ENCODE measurements at places on chromosomes 5 and 9.

GRCh38 chr9:127608104-127608966, 3.7 kb upstream of the STXBP1 start:
- peak; percentile 35 for DNase-seq

DNA sequence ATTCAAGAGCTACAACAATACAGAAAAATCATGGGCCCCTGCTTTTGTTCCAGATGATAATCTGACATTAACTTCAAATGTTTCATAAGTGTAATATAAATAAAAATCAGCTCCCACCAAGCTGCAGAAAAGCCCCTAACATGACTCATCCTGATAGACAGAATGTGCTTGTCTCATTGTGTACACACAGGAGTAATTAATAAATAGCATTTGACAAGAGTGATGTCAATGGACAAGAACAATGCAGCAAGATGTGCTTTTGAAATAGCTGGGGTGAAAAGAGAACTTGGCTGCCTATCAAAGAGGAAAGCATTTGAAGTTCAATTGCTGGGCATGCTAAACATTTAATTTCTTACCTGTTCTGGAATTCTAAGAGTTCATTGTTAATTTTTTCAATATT, 79.2 kb downstream of the DNAH5 start:
- DNase-seq = no peak

GRCh38 chr5:39580702-39581453, 156.1 kb upstream of the DAB2 start:
- DNase-seq = no peak

GRCh38 chr5:144438237-144438636, 267.6 kb downstream of the KCTD16 start:
- DNase-seq = no peak

DNA sequence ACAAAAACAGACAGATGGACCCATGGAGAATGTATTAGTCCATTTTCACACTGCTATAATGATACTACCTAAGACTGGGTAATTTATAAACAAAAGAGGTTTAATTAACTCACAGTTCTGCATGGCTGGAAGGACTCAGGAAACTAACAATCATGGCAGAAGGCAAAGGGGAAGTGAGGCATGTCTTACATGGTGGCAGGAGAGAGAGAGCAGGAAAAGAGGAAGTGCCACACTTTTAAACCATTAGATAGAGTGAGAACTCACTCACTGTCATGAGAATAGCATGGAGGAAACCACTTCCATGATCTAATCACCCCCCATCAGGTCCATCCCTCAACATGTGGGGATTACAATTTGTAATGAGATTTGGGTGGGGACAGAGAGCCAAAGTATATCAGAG, 808.9 kb downstream of the CDH12 start:
- DNase-seq = no peak

GRCh38 chr9:76634356-76635054, 129.7 kb upstream of the PCA3 start:
- peak; percentile 59 for DNase-seq

DNA sequence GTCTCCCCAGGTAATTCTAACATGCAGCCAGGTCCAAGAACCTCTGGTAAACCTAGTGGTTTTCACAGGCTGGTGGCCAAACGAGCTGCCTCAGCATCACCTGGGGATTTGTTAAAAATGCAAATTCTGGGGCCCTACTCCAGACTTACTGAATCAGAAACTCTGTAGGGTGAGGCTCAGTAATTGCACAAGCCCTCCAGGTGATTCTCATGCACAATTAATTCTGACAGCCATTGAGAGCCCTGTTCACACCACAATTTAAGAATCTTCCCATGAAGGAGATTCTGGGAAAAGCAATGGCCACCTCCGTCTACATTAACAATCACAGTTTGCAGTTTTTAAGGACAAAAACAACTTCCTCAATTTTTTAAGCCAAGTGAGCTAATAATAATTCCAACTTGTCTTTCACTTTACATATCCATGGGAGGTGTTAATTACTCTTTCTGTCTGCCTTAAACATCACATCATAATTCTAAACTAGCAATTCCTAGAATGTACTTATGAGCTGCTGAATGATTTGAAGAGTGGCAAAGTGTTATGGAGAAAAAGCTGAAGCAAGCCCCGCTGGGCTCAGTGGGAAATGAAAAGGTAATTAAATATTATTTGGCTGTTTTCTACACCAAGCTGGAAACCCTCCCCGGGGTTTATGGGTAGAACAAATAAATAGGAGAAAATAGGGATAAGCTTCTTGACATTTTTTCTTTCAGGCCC, 70.0 kb downstream of the GLDC start:
- DNase-seq = no peak

- no peak for DNase-seq
Measured at GRCh38 chr9:2809692-2810419, 34.0 kb downstream of the PUM3 start.

- DNase-seq = no peak
Measured at GRCh38 chr9:132506977-132507669, 75.3 kb upstream of the BARHL1 start.

- no peak for DNase-seq
Measured at GRCh38 chr5:73826301-73827105, 200.5 kb downstream of the ARHGEF28 start.

GRCh38 chr5:112534611-112535255, 115.7 kb upstream of the EPB41L4A start:
- peak; percentile 62 for DNase-seq

GRCh38 chr5:58640011-58640410, 57.1 kb downstream of the RAB3C start:
- no peak for DNase-seq

- DNase-seq = no peak
Measured at GRCh38 chr5:36435516-36435915, 133.8 kb upstream of the RANBP3L start.

DNA sequence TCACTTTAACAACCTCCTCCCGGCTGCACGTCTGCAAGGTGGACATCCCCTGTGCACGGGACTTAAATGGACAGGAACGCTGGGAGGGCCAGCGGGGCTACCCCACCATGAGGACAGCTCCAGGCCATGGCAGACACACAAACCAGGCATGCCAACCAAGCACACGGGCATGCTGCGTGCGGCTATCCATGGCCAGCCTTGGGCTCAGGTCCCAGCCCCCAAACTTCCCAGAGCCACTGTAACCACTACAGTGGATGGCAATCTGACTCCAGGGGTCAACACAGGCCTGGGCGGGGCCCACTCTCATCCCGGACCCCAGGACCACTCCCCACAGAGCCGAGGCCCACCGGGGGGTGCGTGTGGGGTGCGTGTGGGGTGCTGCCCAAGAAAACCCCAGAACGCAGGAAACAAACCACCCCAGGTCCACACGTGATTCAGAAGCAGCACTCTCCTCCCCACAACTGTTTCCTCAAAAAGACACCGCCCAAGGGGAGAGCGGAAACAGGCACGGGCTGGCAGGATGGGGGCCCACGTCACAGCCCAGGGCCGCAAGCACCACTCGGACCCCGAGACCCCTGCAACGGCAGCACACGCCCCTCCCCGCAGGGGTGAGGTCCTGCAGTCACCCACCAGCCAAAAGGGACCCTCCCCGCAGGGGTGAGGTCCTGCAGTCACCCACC, 7.4 kb downstream of the SLC12A7 start:
- DNase-seq = peak; percentile 59

GRCh38 chr5:146034127-146034526, 71.2 kb downstream of the PLAC8L1 start:
- peak; percentile 4 for DNase-seq

DNA sequence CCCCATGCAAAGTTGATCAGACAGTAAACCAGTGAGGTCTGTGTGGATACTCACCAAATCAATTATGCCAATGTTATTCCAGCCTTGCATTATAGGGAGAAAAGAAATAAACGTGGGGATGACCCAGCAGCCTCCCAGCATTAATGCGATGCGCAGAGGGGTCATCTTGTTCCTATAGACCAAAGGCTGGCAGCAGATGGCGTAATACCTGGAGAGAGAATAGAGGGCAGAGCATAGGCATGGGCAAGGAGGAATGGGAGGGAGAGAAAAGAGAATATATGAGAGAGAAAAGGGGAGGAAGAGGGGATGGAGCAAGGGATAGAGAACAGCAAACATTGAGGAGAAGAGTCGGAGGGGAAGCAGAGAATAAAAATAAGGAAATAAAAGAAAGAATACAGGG, 131.2 kb downstream of the HTR4 start:
- DNase-seq = no peak

DNA sequence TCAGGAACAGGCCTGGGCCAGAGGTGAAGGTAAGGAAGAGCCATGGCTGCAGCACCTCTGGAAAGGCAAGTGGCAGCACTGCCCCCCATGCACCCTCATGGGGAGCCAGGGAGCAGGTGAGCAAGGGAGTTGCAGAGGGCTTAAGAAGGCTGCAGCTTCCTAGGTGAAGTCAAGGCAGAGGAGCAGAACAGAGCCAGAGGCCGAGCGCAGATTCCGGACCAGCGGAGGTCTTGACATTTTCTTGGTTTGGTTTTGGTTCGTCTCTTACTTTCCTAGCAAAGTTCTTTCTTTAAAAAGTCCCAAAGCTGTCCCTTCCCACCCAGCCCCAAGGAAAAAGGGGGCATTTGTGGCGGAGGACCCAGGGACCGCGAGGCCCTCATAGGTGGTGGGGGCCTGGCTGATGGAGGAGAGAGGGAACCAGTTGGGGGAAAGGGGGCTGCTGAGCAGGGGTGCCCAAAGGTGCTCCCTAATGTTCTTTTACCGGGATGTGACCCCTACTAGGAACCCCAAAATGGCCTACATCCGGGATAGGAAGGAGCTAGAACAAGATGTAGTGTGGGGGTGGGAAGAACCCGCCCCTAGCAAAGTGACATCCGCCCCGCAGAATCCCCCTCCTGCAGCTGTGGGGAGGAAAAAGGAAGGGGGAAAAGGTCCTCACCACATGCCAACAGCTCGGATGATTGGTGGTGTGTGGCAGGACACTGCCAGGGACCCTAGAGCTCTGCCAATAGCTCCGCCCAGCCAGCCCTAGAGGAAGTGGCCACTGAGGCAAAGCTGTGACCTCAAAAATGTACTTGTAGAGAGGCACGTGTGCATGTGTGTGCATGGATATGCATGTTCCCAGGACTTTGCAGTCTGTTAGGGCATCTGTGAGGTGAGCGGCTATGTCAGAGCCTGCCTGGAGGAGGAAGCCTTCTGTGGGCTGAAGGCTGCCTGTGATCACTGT, 914 bp upstream of the CD72 start:
- no peak for DNase-seq

- DNase-seq = no peak
Measured at GRCh38 chr5:150044712-150045111, 41.6 kb downstream of the CSF1R start.

DNA sequence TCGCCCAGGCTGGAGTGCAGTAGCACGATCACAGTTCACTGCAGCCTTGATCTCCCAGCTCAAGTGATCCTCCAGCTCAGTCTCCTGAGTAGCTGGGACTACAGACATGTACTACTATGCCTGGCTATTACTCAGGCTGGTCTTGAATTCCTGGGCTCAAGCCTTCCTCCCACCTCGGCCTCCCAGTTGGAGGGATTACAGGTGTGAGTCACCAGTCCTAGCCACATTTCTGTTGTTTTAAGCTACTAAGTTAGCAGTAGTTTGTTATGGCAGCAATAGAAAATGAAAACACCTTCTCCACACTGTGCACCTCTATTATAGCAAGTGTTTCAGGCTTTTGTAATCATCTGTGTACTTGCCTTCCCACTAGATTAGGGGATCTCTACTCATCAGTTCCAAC, 588.9 kb upstream of the TLE4 start:
- DNase-seq = no peak

GRCh38 chr5:1004461-1005248, 3.9 kb upstream of the NKD2 start:
- peak; percentile 67 for DNase-seq

GRCh38 chr9:37380570-37380969, 41.9 kb upstream of the GRHPR start:
- no peak for DNase-seq

DNA sequence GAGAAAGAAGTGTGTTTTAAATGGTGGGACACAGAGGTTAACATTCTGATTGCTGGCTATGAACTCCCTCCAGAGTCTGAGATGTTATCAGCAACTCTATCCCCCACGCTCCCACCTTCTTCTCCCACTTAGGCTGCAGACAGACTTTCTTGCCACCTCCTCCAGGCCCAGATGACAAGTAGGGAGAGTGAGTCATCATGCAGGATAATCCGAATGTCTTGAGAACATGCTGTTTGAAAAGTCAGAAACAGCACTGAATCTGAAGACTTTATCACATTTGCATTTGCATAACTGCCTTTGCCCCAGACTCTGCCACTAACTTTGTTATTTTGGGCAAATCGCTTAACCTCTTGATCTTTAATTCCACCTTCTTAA, 139.8 kb downstream of the ESM1 start:
- no peak for DNase-seq

- DNase-seq = no peak
Measured at GRCh38 chr5:59178482-59178881, 595.6 kb downstream of the RAB3C start.

DNA sequence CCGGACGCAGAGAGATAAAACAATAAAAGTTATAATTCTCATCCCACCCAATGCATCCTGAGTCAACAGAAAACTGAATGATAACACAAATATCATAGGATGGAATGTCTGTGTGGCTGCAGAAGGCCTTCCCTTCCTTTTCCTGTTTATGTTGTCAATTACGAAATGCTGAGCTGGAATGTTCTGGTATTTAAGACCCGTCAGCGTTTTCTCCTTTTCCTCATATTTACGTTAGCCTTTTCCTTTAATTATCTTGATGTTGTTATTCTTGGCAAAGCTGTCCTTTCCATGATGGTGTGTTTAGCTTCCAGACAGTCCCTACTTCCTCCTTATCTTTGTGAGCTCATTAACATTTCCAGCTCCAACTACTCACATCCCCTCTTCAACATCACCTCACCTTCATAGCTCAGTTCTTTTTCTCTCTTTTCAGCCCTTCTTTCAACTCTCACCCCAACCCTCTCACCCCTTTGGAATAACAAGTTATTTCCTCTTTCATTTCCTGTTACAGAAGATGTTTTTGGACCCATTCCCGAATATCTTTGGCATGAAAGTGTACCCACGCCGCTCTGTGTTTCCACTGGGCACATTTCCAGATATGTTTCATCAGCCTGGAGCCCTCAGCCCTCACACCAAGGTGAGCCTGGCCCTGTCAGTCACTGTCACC, 221.6 kb downstream of the NR2F1-AS1 start:
- DNase-seq = no peak

DNA sequence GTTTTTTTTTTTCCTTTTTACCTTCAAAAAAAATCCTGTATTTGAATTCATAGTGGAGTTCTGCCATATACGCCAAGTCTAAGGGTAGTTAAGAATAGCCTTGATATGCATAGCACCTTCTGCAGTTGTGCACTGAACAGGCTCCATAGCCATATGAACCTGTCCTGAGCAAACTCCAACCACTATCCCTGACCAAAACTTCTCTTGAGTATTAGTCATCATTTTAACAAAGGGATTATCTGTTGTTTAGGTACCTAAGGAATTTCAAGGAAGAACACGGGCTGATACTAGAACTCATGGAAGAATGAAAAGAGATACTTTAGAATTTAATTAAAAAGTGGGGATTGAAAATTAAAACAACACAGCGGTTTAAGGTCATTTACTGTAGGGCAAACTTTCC, 1.9 kb upstream of the FBXO38 start:
- no peak for DNase-seq

DNA sequence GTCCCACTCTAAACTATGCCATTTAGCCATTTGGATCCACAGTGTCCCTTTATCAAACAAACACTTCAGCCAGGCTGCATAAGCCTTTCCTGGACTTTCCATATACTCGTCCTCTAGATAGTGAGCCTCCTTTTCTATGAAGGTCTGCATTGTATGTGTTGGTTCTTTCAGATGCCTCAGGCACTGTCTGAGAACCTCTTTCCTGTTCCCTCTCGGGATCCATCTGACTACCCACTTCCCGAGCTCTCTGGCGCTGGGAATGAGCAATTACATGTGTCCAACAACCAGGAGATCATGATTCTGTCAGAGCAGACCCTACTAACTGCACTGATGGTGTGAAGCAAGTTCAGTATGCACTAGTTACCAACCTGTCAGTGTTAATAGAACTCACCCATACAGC, 14.2 kb downstream of the SMC2 start:
- no peak for DNase-seq
